ENCODE measurements at places on chromosomes 11 and 22.

DNA sequence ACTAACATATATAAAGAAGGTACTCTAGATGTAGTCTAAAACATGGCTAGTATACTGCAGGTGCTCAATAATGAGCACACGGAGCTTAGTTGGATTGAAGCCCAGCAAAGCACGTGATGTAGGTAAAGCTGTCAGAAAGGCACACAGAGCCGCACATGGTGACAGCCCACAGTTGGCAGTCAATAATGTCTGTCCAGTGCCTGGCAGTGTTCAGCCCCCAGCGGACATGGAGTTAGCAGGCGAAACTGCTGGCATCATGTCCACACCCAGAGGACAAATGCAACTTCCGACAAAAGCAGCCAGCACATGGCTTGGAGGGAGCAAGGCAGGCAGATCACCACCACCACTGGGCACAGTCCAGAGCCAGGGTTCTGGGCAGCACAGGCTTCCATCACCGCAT lies 43.5 kb upstream of the H19 start:
- no peak for DNase-seq

DNA sequence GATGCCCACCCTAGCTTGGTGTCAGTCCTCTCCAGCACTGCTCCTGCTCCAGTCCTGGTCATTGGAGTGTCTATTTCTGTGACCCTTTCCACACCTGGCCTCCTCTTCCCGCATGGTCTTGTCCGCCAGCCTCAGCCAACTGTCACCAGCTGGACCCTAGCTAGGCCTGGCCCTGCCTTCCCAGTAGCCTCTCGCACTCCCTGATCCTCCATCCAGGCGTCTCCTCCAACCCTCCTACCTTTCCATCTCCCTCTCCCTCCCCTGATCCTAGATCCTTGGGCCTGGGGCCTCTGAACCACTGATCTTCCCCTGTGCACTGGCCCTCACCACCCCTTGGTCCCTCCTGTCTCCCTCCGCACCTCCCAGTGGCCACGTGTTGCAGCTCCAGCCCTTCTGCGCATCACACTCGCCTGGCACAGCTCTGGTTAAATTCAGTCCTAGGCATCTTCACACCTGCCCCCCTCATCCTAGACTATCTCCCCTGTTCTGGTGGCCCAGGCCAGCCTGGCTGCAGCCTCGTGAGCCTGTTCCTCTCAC lies 9.9 kb downstream of the SYNGR1 start:
- DNase-seq: no peak

DNA sequence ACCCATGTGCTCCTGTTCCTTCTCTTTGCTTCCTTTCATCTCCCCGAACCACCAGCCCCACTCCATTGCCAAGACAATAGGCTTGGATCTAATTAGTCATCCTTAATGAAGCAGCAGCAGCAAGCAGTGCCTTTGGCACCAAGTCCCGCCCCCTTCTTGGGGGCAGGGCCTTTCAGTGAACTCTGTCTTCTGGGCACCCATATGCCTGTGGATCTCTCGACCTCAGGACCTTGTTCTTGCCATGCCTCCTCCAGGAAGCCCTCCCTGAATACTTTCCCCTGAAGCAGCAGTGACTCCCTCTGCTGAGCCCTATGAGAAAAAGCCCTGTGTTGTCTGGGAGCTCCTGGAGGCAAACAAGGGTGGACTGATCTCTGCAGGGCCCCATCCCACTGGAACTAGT lies 32.1 kb downstream of the ARHGEF17 start:
- DNase-seq: no peak

DNA sequence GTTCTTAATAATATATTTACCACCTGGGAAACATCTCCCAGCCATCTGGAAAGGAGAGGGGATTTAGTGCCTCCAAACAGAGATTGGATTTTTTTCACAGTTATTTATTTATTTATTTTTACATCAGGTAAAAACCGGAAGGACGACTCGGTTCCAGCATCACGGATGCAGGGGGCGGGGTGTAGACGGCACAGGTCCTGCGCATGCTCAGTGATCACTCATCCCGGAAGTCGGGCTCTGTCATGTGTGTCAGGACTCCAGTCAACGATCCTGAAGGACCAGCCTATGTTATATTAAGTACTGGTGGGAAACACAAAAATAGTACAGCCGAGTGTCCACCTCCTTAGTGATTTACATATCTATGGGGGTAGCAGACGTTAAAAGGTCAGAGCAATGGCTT lies 467.6 kb downstream of the NTM start:
- DNase-seq: no peak

DNA sequence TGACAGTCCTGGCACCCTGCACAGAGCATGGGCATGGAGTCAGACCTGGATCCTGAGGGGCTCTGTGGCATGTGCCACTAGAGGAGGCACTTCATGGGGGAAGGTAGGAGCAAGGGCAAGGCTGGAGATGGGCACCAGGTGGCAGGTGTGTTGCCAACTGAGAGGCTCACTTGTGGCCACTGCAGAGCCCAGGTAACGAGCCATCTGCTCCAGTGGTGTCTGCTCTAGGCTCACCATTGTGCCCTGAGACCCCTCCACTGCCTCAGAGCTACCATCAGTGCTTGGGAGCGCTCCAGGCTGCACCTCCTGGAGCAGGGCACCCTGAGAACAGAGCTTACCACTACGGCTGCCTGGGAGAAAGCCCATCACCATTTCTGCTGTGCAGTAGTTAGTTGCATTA lies 1.3 kb upstream of the ZDHHC8 start:
- no peak for DNase-seq

DNA sequence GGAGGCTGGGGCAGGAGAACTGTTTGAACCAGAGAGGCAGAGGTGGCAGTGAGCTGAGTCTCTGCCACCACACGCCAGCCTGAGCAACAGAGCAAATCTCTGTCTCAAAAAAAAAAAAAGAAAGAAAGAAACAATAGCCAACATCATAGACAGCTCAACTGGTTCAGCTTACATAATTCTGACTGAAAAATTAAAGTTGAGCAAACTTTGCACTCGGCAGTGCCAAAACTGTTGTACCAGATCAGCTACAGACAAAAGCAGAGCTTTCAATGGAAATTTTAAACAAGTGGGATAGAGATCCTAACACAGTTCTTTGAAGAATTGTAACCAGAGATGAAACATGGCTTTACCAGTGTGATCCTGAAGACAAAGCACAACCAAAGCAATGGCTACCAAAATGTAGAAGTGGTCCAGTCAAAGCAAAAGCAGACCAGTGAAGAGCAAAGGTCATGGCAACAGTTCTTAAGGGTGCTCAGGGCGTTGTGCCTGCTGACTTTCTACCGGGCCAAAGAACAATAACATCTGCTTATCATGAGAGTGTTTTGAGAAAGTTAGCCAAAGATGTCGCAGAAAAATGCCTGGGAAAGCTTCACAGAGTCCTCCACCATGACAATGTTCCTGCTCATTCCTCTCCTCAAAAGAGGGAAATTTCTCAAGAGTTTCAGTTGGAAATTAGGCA lies 59.3 kb downstream of the TTC28 start:
- no peak for DNase-seq

- DNase-seq: no peak
Measured at GRCh38 chr22:46504584-46504983, 32.8 kb downstream of the CELSR1 start.

DNA sequence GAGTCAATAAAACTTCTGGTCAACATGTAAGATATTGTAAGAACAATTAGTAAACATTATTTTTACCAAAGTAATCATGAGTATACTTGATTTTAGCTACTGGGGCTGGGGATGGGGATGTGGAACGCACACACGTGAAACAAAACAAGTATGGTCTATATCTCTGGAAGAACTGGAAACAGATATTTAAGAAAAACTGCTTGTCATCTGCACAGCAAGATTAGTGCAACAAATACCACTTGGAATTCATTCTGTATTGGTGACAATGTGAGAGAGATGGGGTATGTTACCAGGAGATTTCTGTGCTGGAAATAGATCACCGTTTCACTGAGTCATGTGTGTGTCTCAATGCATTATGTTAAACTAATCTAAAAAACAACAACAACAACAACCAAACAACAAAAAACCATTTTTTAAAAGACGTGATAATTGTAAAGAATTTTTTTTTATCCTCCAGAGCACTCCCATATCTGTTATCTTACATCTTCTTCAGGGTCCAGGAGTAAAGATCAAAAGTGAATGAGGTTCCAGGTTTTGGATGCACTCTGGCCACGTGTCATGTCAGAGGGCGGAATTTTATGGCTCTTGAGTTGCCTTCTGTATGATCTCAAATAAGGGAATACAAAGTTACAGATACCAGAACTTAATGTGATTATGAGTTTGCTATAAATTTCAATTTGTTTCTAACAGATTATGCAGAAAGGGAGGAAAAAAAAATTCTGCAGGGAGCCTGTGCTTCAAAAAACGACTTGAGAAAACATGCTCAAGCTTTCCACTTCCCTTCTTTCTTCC lies 153.0 kb downstream of the BBOX1 start:
- DNase-seq: no peak

- no peak for DNase-seq
Measured at GRCh38 chr11:10540546-10540914, 457 bp downstream of the RNF141 start.

DNA sequence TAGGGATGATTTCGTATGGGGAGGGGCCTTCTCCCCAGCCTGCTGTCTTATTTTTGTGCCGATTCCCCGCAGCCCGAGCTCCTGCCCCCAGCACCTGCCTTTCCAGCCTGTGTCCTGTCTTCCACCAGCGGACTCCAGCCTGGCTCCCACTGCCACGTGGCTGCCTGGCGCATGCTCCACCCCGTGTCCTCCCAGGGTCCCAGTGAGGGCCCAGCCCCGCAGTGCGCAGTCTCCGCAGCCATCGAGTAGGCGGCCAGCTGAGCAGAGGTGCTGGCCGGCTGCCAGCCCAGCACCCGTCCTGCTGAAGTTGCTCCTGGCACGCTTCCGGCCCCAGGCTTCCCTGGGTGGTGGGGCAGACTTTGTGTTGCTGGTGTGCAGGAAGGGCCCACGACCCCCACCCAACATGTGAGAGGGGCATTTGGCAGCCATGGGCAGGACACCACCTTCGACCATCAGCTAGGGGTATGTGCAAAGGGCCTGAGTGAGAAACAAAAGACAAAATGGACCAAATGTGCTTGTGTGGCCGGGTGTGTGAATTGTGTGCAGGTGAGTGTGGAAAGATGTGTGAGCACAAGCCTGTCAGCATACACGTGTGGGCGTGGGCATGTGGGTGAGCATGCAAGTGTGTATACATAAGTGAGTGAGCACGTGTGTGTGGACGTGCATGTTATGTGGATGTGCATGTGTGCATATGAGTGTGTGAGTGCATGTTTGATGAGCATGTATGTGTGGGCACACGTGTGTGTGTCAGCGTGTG lies 55.9 kb downstream of the RTN4R start:
- no peak for DNase-seq

DNA sequence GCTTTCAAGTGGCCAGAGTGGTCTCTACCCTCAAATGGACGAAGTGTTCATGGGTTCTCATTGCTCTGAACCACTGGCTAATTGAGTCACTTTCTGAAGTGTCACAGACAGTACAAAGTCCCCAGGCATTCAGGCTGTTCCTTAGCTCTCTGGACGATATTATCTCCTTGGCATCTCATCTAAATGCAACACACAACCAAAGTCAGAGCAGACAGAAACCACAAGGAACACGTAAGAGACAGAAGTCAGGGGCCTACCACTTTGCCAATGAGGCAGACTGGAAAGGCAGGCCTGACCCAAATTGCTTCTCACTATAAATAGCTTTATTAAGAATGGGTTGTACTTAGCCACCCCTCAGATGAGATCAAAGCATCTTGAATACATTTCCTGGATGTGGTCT lies 29.0 kb upstream of the LDLRAD3 start:
- DNase-seq: no peak

DNA sequence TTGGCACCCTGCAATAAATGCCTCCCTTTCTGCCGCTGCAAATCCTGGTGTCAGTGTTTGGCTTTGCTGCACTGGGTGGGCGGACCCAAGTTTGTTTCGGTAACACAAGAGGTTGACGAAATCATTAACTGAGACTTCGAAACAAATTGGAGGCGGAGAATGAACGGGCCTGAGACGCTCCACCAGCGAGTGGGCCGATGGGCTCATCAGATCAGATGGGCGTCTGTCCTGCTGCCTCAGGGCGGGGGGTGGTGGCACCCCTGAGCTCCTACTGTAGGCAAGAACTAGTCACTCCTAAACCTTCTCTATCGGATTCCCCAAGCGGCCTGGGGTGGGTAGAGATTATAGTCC lies 918 bp upstream of the CAPN5 start:
- DNase-seq: no peak

- DNase-seq: no peak
Measured at GRCh38 chr11:133600786-133601185, 68.5 kb upstream of the OPCML start.

DNA sequence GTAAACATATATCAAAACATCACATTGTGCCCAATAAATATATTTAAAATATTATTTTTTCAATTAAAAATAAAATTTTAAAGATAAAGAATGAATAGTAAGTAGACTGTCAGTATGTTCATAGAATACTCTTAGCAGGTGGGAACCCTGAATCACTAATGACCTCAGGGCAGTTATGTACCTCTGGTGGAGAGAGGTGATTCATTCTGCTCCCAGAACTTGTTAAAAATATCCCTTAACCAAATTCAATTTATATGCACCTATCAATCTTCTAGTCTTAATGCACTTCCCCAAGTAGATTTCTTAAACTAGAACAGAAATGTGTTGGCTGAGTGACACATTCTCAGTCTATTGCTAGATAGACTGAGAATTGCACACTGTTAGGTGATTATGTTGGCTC lies 183.9 kb upstream of the SYN3 start:
- DNase-seq: no peak

All from activated CD4-positive, CD25-positive, alpha-beta regulatory T cell treated with anti-CD3 and anti-CD28 coated beads, Interleukin-2, amount 50 U/mL, for 16 hours (primary cell).